DMS79 treated with DMSO at 0.1 percent for 48 hours (cell line): ENCODE measurements at places on chromosomes 2 and 18.
A peak's percentile ranks its signal among the peaks of the same experiment; 100 is the strongest.

DNA sequence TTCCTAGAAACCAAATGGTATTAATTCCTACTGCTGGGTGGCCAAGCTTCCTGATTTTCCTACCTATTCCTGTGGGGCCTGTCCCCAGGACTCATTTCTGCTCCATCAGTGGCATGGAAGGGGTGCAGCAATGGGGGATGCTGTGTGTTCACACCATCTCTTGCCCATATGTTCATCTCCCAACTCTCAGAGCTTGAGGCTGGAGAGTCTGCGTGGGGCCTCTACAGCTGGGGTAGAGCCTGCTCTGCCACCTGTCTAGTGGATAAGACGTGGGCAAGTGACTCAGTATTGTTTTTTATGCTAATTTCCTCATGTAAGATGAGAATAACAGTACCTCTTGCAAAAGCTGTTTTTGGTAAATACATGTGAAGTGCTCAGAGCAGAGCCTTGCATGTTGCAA, 149.8 kb downstream of the ACTR3 start:
- no peak for DNase-seq

DNA sequence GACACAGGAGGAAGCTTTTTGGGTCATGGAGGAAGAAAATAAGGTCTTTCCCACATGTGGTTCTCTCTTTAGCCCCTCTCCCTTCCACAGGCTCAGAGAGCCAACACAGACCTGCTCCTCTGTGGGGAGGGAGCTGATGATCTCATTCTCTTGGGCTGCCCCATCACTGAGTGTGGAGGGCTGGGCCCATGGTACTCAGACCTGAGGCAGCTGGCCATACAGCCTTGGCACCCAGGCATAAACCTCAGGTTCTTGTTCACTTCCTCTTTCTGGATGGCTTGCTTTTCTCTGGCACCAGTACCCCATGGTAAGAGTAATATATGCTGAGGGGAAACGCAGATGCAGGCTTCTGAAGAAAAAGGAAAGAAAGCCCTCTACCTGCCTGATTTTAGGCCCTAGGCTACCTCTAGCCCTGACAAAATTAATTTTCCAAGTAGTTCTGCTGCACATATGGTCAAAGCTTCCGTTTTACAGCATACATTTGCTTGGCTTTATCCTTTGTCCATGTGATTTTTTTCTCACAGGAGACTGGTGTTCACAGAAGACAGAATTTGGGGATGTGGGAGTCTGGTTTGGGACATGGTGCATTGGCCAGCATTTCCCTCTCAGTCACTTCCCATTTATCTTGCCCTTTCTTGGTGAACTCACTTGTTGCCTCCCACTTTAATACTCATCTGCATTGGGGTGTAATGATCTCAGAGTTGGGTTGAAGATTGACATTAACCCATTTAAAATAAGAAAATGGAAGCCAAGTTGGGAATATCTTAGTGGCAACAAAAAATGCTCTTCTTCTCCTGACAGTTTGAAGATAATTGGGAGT, 11.1 kb downstream of the DHRS9 start:
- DNase-seq: no peak

DNA sequence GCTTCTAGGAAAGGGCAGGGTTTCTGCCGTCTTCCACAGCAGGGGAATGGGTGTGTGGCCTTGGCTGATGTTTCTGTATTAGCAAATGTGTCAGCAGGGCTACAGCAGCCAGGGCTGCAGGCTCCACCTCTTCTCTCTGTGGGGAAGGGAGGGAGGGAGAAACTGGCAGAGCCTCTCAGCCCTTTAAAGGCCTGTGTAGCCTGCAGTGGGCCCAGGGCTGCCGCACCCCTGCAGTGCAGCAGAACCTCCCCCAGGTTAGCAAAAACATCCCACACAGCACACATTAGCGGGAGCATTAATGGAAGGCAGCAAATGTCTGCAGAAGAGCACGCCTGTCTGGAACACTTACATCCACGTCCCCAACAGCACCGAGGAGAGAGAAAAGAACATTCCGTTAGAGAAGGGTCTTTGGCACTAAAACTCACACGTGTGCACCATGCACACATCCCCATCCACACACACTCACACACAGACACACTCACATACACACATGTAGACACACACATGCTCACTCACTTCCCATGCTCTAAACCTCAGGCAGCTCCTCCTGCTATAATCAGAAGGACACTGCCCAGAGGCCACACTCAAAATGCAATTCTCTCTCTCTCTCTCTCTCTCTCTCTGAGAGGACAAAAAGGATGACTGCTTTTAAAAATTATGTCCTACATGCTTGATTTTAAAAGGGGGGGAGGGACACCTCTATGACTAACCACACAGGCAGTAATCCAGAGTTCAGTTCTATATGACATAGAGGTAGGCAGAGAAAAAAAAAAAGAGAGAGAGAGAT, 24.1 kb downstream of the MRPL35 start:
- DNase-seq: no peak

- no peak for DNase-seq
Measured at GRCh38 chr18:5197461-5197860, 404 bp upstream of the AKAIN1 start.

DNA sequence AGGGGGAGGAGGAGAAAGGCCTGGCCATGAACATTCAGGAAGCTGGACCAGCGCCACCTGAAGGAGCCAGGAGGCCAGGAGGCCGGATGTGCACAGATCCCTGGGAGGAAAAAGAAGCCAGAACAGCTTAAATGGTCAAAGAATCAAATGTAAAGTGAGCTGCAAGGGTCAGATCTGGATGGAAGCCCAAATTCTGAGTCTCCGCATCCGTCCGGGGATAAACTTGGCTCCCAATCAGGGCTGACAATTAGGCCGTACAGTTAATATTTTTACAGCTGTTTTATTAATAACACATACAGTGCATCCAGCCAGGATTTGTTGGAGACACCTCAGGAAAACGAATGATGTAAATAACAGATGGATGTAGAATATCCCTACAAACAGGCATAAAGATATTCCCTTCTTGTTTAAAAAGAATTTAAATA, 495.1 kb upstream of the TCF4 start:
- no peak for DNase-seq

GRCh38 chr2:128754246-128754724, 435.6 kb upstream of the HS6ST1 start:
- peak; percentile 8 for DNase-seq

DNA sequence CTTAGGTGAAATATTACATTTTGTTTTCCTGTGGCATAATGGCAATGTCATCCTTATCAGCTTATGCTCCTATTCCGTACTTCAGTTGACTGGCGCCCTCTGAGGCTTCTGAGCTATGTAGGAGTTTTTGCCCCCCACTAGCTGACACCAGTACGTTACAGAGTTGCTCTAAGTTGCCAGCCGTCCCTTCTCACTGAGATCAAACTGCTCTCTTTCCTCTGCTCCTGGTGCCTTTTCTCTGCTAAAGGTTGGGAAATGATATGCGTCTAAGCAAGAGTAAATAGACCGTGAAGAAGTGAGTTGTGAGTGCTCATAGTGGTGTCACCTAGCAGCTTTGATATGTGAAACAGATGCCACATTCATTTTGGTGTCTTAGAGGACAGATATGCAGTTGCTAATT, 99.2 kb downstream of the RAPGEF4 start:
- DNase-seq: peak; percentile 86

DNA sequence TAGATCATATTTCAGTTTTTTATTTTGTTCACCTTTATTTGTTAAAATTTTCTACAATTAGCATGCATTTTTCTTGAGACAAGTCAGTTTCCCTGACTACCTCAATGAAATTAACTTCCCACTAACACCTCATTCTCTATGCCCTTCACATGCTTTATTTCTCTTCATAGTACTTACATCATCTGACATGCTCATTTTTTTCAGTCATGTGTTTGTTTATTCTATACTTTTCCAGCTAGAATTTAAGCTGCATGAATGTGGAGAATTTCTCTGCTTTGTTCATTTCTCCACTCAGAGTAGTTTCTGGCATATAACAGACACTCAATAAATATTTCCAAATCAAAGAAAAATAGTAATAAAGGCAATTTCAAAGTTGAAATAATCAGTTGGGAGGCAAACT, 78.9 kb upstream of the SCN7A start:
- no peak for DNase-seq

GRCh38 chr2:129849559-129850160, 129.8 kb upstream of the RAB6C start:
- peak; percentile 86 for DNase-seq

DNA sequence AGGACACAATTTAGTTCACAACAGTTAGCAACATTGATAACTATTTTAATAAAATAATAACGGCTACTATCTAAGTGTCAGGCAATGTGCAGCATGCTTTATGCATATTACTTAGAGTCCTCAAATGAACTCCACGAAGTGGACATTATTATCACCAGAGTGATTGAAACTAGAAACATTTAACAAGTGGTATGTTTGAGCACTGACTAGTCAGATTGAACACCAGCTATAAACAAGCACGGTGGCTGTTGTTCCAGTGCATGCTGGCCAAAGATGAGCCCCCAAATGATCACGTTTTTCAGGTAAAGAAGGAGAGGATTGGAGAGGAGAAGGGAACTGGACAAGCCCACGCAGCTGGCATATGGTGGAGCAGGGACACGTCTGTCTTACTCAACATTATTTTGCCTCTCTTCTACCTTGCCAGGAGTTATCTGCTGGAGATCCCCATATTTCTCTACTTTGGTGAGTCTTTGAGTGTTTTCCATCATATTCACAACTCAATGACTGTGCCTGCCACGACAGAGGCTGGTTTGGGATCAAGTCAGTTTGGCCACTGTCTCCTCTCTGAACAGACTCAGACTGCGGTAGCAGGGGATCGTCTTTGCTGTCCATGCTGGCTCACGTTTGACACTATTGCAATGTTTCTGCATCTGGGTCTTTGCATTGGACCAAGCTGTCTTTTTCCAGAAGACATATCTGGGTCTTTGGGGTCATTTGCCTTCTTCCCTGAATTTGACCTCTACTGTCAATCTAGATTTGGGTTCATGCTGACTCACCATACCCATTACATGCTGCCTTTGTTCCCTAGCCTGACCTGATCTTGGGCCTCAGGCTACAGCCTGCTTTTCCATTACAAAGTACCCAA, 66.0 kb upstream of the ACSL3 start:
- no peak for DNase-seq

DNA sequence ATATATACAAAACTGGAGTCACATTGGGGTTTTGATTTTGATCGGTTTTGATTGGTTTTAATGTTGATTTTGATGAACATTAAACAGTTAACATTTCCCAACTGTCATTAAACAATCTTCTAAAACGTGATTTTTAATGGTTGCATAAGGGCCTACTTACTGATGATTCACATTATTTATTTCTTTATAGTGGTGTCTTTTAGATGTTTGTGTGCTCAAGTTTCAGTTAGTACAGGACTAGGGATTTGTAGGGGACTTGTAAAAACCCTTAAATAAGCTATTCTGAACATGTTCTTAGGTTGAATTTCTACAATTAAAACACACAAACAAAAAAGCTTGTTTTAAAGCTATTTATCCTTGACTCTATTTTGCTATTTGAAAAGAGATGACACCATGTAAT, 61.6 kb downstream of the TTC21B start:
- DNase-seq: no peak

- no peak for DNase-seq
Measured at GRCh38 chr18:63613420-63613819, 26.3 kb downstream of the SERPINB13 start.

- no peak for DNase-seq
Measured at GRCh38 chr2:100801402-100801801, 18.5 kb upstream of the NPAS2 start.

GRCh38 chr2:148484066-148484465, 160.5 kb upstream of the EPC2 start:
- DNase-seq: no peak

- no peak for DNase-seq
Measured at GRCh38 chr18:48358868-48359267, 50.3 kb downstream of the ZBTB7C start.

- DNase-seq: no peak
Measured at GRCh38 chr2:186496401-186496800, 10.3 kb downstream of the ZC3H15 start.

DNA sequence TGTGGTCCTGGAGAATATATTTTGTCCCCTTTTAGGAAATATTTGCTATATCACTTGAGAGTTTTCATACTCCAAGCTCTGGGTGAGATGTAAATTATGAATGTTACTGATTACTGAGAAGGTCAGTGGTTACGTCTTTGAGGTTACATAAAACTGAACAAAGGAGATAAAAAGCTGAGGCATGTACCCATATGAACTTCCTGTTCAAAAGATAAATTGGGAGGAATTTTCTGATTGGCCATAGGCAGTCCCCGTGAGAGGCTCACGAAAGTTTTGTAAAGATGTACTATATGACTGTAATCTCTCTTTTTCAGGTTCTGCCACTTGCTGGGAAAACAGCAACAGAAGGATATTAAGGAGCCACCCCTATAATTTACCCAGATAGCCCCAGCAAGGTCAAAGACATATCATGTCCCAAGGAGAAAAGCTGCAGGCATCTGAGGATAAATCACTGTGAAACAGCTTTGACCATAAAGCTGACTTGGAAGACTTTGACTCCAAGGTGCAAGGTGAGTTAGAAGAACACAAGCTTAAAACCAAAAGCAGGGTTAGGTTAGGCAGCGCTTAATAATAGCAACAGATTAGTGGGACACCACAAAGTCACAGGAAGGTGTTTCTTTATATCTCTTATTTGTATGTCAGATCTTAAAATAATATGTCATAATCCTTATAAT, 90.4 kb downstream of the OSBPL6 start:
- DNase-seq: no peak

GRCh38 chr2:29108225-29108624, 7.0 kb upstream of the CLIP4 start:
- DNase-seq: no peak

GRCh38 chr2:39663187-39663930, 2.4 kb upstream of the TMEM178A start:
- no peak for DNase-seq

GRCh38 chr2:210198326-210198725, 26.9 kb downstream of the ACADL start:
- no peak for DNase-seq

- DNase-seq: no peak
Measured at GRCh38 chr2:30267161-30267975, 36.0 kb downstream of the LBH start.

- DNase-seq: peak; percentile 60
Measured at GRCh38 chr2:176157499-176158185, 535 bp downstream of the HOXD3 start.

GRCh38 chr2:189074506-189074905, 100.3 kb downstream of the COL3A1 start:
- DNase-seq: no peak

DNA sequence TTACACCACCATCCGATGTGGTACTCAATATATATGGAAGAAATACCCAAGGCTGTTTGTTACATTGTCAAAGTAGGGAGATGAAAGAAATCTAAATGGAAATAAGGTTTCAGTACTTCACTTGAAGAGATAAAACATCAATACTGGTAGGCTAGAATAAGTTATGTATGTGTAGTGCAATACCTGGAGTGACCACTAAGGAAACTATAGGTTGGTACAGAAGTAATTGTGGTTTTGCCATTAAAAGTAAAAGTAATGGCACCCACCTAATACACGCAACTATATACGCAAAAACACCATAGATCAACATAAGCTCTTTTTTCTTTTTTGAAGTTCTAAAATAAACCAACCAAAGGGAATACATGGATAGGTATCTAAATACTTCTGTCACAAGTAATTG, 143.2 kb upstream of the KYNU start:
- DNase-seq: no peak
